Activated T-helper 1 cell treated with anti-CD3 and anti-CD28 coated beads, Interleukin-12 subunit alpha, Interleukin-12 subunit beta, Interleukin-2, Interleukin-4 antibody, amounts not matched to agents 30 ng/mL and 10 ng/mL and 1 ng/mL, durations not matched to agents 14 hours and 24 hours and 36 hours (primary cell): ENCODE measurements at places on chromosomes 3 and 15.

GRCh38 chr15:49865925-49866757 lies 245.3 kb downstream of the DTWD1 start:
- no peak for DNase-seq

DNA sequence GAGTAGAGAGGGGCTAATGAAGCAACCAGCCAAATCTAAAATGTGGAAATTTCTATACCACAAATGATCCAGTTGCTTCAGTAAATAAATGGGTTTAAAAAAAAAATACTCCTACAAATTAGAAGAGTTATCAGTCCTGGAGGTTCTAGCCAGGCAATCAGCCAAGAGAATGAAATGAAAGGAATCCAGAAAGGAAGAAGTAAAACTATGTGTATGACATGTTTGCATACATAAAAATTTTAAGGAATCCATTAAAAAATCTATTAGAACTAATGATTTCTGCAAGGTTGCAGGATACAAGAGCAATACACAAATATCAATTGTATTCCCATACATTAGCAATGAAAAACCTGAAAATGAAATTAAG lies 9.6 kb downstream of the MESP2 start:
- DNase-seq = no peak

DNA sequence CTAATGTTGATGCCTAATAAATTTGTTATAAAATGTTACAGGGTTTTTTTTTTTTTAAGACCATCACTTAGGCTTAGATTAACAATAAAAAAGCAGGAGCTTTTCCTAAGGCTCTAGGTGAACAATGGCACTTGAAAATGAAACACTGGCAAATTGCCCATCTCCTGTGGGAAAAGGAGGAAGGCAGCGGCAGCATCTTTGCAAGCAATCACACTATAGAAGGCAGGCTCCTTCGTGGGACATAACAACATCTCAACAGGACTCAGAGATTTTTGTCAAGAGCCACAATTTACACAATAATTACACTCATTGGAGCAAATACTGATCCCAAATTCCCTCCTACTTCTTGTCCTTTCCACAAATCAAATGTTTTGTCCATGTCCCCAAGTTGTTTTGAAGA lies 646.7 kb downstream of the ROBO2 start:
- DNase-seq = no peak

GRCh38 chr3:126553284-126554084 lies 5.2 kb downstream of the C3orf22 start:
- no peak for DNase-seq

- DNase-seq = no peak
Observed at GRCh38 chr3:127212711-127213110, 19.8 kb downstream of the PRR23E start.

DNA sequence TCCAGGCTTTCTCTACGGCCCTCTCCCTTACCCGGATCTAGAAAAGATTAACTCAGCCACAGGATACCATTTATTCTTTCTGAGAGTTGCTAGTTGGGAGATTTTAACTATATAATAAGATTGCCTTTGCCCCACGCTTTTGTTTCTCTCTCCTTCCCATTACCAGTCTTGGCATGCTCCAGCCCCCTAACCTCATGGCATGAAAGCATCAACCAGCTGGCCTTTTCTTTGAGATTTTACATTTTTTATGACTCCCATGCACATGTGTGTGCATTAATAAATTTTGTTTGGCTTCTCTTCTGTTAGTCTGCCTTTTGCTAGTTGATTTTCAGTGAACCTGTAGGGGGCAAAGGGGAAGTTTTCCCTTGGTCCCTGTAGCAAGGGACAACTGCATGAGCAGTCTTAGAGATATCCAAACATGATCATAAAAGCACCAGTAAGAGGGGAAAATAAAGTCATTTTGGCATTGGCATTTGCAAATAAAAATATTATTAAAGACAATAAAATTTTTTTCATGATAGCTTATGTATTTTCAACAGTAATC lies 73.6 kb downstream of the OXSM start:
- DNase-seq = no peak
